ENCODE measurements at places on chromosomes 6 and 20.

GRCh38 chr6:2502998-2503674 lies 247.6 kb downstream of the MYLK4 start:
- no peak overlapping the region for H3K4me3 ChIP-seq
- peaks cover 46% of the 10 kb centered on the region for H3K27me3 ChIP-seq
- peaks cover 5% of the 10 kb centered on the region for H3K36me3 ChIP-seq
- H3K27ac ChIP-seq, result no peak overlapping the region
- no peak for DNase-seq
- no peaks in the 10 kb centered on the region for H3K4me1 ChIP-seq

- H3K4me1 ChIP-seq, result no peaks in the 10 kb centered on the region
- no peak overlapping the region for H3K27ac ChIP-seq
- DNase-seq, result no peak
- no peak overlapping the region for H3K4me3 ChIP-seq
Observed at GRCh38 chr20:19210391-19211155, 1.9 kb upstream of the SLC24A3 start.

- no peaks in the 10 kb centered on the region for H3K27me3 ChIP-seq
- H3K27ac ChIP-seq, result peak overlapping the region; percentile 32
- peaks cover 16% of the 10 kb centered on the region for H3K36me3 ChIP-seq
- H3K4me1 ChIP-seq, result peaks cover 69% of the 10 kb centered on the region
- no peak for DNase-seq
- no peak overlapping the region for H3K4me3 ChIP-seq
Observed at GRCh38 chr20:34022151-34022838, 28.6 kb downstream of the RALY start.

DNA sequence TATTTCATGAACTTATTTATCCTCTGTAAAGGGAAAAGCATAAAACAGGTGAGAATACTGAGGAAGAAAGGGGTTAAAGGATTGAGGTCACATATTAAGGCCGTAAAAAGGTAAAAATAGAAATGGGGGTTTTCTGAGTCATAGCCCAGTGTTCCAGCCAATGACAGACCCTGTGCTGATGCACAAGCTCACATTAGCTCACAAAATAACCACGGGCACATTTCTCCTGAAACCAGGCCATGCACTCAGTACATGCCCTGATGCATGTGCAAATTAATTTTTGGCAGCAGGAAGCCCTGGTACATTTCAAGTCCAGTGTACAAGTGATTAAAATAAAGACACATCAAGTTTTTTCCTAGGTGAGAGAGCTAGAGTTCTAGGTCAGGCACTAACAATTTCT lies 194.4 kb downstream of the TMEM200A start:
- H3K27me3 ChIP-seq, result no peaks in the 10 kb centered on the region
- DNase-seq, result no peak
- H3K27ac ChIP-seq, result no peak overlapping the region
- H3K4me1 ChIP-seq, result peaks cover 9% of the 10 kb centered on the region
- no peak overlapping the region for H3K4me3 ChIP-seq
- H3K36me3 ChIP-seq, result no peaks in the 10 kb centered on the region

GRCh38 chr6:146211646-146212045 lies 182.8 kb downstream of the GRM1 start:
- H3K36me3 ChIP-seq, result no peaks in the 10 kb centered on the region
- no peak for DNase-seq
- no peak overlapping the region for H3K27ac ChIP-seq
- no peak overlapping the region for H3K4me3 ChIP-seq
